ENCODE measurements at places on chromosomes 4 and X.

DNA sequence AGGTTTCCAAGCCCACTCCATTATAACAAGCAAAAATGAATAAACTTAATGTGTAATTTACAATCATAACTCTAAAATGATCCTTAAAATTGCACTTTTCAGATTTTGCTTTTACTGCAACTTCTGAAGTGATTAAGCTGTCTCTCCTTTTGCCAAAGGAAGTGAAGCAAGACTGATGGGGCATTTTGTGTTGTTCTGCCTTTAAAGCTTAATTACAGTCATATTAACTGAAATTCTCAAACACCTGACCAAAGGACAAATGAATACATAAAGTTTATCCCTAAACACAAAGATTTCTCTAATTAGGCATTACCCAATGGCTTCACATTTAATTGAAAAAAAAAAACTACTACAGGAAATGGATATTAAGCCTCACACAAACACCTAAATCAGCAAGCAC is 101.8 kb downstream of the ATP11C start:
- no peak for DNase-seq

GRCh38 chr4:139300431-139301112 is 733 bp upstream of the NAA15 start:
- peak; percentile 44 for DNase-seq

DNA sequence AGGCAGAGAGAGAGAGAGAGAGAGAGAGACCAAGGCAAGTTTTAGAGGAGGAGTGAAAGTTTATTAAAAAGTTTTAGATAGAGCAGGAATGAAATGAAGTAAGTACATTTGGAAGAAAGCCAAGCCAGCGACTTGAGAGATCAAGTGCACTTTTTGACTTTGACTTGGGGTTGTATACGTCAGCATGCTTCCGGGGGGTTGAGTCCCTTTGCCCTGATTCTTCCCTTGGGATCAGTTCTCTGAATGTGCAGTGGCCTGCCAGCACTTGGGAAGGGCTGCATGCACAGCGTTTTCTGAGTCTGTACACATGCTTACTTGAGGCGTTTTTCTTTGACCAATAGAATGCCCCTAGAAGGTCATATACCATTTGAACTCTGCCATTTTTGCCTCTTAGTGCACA is 400.5 kb downstream of the PDGFC start:
- no peak for DNase-seq

DNA sequence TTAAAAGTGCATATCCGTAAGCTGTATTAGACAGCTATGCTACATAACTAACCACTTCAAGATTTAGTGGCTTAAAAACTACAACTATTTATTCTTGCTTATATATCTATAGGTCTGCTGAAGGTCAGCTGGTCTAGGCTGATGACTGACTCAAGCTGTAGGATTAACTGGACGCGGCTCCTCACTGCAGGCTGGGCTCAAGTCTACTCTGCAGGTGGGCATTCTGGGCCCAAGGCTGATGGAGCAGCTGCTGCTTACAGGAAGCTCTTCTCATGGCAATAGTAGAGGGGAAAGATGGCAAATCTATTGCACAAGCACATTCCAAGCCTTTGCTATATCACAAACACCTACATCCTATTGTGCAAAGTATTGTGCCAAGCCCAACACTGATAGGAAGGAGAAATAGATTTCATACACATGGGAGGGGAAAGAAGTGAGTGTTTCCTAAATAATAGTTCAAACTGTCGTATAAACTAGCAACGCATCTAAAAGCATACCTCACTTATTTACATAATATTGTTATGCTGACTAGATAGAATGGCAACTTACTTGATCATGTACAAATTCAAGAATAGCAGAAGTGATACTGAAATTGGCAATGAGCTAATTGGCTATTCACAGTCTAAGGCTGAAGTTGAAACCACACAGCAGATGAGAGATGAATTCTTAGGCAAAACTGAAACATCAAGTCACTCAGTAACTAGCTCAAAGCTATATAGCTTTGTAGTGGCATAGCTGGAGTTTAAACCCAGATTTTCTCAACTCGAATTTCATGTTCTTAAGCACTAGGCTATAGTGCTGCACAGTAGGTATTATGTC is 263.8 kb downstream of the NKX6-1 start:
- DNase-seq = no peak

DNA sequence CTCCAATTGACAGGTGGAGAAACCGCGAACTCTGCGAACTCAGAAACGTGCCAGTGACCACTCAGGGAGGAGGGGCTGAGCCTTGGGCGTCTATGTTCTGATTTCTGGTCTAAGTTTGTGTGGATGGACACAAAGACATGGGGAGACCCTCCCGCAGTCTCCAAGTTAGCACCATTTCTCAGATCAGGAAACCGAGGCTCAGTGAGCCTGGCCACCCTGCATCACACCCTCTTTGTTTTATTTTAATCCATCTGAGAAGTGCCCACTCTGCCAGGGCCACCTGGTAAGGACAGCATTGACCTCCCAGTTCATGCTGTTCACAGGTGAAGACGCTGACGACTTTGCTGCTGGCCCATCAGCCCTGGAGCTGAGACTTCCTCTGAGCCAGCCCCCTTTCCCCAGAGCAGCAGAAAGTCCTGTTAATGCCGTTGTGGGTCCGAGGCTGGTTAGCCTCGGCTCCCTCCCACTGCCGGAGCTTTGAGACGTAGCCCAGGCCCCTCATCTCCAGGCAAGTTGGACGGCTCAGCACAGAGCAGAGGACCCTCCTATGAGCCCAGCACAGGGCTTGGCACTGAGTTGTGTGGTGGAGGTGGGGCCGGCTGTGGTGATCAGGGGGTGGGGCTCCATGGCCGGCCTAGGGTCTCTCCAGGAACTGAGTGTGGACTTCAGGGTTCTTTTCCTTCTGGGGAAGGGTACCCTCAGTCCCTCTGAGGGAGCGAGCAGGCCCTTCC is 43.7 kb downstream of the PSAPL1 start:
- DNase-seq = no peak

DNA sequence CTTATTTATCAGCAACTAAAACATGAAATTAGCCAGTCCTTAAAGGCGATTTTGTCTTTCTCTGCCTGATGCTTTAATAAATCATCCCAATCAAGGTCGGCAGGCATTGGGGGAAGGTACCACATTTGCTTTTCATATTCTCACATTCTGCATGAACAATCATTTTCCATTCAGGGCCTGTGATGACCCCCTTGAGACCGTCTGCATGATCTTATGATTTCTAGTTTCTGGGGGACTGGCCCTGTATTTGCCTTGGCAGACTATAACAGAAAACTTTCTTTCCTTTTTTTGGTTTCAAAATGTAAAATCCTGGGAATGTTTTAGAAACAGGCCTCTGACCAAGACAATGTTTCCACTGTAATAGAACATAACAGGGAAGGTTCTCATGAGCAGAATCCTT is 296.8 kb downstream of the IDS start:
- DNase-seq = no peak

DNA sequence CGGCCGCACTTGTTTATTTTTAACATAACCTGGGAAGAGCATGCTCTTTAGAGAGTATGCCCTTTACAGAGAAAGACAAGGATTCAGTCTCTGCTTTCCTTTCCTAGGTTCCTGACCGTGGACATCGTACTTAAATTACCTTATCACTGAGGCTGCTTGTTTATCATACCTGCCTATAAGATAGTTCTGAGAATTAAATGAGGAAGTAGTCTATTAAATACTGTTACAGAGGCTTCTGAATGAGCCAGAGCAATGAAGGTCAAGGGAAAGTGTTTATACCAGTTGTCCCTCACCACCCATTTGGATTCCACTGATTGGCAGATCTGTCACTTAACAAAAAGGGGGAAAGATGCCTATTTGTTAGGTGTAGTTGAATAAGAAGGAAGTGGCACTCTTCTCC is 10.0 kb downstream of the TXLNG start:
- no peak for DNase-seq

DNA sequence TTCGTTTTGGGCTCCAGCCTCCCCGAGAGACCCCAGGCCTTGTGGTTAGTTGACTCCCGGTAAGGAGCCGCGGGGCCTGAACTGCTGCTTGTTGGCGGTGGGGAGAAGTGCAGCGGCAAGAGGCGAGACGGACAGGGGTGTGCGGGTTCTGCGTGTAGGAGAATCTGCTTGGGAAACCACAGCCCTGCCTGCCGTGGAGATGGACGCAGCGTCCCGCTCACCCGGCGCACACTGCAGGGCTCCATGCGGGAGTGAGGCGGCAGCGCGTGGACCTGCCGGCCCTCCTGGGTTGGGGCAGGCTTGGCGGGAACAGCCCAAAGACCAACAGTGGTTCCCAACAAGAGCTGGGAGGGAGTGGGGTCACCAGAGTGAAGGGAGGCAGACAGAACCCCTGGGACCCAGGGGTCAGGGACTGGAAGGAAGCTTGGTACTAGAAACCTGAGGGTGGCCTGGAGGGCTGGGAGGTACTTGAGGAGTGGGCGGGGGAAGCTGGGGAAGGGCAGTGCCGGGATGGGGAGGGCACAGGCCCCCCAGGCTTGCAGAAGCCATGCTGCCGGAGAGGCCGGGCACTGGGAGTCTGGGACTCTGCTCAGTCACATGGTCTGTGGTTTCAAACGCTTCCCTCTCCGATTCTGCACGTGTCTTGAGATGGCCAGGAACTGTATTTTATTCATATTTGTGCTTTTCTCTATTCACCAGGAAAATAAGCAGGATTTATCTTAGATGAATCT is 70.8 kb downstream of the RGS12 start:
- no peak for DNase-seq

GRCh38 chr4:94304365-94304971 is 38.2 kb downstream of the HPGDS start:
- DNase-seq = peak; percentile 40

DNA sequence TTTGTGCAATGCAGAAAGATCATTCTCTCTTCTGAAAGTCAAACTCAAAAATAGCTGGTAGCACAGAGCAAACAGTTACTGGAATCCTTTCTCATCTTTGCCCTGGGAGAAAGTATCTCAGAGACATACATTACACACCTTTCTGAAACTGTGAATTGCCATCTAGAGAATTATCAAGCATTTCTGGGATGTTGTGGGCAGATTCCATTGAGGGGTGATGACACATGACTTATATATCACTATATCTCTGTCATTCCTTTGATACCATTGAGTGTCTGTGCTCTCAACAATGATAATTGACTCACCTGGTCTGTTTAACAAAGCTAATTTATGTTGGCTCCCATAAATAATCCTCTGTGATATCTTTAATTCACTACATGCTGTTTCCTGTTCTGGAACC is 13.0 kb downstream of the SLIT2 start:
- DNase-seq = no peak

GRCh38 chr4:53545942-53546581 is 45.2 kb downstream of the LNX1 start:
- no peak for DNase-seq

- no peak for DNase-seq
Observed at GRCh38 chr4:63556332-63556731, 852.9 kb downstream of the TECRL start.

DNA sequence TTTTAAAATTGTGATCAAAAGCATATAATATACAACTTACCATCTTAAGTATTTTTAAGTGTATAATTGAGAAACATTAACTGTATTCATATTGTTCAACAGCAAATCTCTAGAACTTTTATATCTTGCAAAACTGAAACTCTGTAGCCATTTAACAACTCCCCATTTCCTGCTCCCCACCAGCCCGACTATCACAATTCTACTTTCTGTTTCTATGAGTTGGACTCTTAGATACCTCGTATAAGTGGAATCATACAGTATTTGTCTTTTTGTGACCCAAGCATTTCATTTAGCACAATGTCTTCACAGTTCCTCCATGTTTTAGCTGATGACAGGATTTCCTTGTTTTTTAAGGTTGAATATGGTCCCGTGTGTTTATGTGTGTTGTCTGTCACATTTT is 106.0 kb downstream of the LRBA start:
- no peak for DNase-seq

GRCh38 chr4:72418458-72418857 is 150.6 kb downstream of the ADAMTS3 start:
- no peak for DNase-seq

DNA sequence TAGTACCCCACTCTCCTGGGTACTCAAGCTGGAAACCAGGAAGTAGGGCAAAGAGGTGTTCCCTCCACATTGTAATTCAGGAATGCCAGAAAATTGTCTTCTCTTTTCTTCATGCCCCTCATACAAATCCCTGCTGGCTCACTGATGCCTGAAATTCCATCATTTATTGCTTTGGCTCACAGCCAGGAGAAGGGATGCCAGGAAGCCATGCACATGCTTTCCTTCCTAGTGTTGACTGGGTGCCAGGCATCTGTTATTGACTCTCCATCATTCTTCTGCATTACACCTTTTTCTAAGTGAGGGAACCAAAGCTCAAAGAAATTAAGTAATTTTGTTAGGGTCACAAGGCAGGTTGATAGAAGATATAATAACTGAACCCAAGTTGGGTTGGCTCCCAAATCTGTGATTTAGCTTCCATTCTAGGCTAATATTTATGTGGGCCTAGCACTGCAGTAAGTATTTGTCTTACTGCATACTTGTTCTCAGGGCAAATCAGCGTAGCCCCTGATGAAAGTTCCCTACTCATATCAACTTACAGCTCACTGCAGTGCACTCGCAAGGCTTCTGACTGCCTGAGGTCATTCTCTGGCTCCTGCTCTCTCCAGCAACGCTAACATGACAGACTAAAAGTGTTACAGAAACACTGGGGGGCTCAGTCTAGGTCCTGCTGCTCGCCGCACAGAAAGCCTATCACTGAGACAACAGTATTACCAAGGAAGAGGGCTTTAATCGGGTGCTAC is 89.0 kb downstream of the TRAPPC11 start:
- no peak for DNase-seq

- no peak for DNase-seq
Observed at GRCh38 chr4:81410680-81411079, 61.0 kb downstream of the RASGEF1B start.

- no peak for DNase-seq
Observed at GRCh38 chr4:119946359-119946758, 120.3 kb downstream of the MAD2L1 start.

DNA sequence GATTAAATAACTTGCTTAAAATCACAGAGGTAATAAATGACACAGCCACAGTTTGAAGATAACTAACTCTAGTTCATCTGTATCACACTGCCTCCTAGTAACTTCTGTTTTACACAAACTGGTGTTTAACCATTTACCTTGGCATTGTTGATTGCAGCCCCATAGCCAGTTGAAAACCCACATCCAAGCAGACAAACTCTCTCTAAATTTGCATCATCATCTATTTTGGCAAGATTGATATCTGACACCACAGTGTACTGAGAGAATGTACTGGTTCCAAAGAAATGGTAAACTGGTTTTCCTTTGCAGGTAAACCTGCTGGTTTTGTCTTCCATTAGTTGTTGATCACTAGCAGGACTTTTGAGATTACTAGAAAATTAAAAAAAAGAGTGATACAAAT is 7.8 kb downstream of the ADH4 start:
- no peak for DNase-seq

DNA sequence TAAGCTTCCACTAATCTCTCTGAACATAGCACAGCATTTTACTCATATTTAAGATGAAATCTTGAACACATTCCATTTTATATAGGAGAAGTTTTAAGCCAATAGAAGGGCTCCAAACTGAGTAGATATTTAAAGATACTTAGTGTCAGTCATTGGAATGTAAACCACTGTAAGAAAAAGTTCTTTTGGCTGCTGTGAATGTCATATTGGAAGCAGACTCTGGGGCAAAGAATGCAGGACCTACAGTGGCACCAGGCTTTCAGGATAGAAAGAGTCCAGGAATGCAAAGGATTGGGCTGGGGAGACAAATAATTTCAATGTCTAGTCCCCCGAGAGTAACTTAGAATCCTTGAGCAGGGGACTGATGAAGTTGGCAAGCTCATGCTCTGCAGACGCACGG is 1047.7 kb downstream of the STIM2 start:
- no peak for DNase-seq
